Natural killer cell treated with Interleukin-12 subunit alpha and Interleukin-12 subunit beta and Interleukin-15 and Interleukin-18, amount 100 ng/mL, for 72 hours (primary cell): ENCODE measurements at places on chromosomes 5 and 9. TPM values are rescaled to one million over a fixed set of nuclear protein-coding genes. Genes with fewer than 3 reads are reported as not detected.

GRCh38 chr5:38448568-38449350 lies 107.7 kb downstream of the LIFR start:
- DNase-seq, result no peak
- peaks cover 6% of the 10 kb centered on the region for H3K4me1 ChIP-seq
- H3K36me3 ChIP-seq, result no peaks in the 10 kb centered on the region
- H3K27me3 ChIP-seq, result peaks cover 71% of the 10 kb centered on the region
- H3K4me3 ChIP-seq, result no peak overlapping the region

DNA sequence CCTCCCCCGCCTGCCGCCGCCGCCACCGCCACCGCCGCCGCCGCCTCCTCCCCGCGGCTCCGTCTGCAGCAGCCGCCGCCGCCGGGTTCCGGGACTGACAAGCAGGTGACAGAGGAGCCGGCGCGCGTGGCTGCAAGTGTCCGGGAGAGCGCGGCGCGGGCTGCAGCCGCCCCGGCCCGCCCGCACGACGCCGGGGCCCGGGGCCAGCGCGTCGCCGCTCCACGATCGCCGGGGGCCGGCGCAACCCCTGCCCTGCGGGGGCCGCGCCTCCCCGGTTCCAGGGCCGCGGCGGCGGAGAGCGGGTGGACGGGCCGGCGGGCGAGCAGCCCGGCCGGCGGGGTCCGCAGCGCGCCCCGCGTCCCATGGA lies 343 bp downstream of the LMX1B start:
- H3K4me3 ChIP-seq, result no peak overlapping the region
- peaks cover 36% of the 10 kb centered on the region for H3K27me3 ChIP-seq
- DNase-seq, result no peak
- peaks cover 11% of the 10 kb centered on the region for H3K4me1 ChIP-seq

Gene SLC12A7
- 13.5 TPM for total RNA-seq

Gene SPINK6
- total RNA-seq, result not detected
